ENCODE measurements at places on chromosomes 7 and 10.

DNA sequence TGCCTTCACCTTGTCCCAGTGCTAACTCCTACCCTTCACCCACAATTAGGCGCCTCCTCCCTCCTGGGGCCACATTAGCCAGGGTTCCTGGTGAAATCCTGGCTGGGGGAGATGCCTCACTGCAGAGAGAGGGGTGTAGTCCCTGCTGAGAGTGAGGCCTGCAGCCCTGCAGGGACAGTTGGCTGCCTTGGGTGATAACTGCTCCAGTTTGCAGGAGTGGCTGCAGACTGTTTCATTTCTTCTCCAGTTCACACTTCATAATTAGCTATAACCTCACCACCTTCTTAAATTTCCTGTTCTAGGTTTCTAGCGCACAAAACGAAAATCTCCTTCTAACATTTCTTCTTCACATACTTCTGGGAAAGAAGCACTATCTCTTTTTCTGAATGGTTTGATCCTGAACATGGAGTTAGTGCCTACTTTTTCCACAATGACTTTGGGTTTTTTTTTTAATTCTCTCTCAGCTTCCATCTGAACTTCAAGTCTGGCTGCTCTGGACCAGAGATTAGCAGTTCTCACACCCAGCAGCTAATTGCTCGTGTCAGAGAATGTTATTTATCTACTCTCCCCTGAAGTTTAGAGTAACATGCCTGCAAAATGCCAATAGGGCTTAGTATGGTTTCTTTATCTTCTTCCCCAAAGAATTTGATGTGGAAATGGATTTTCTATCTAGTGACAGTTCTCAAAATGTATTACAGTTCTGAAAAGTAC, 15.5 kb upstream of the JAZF1 start:
- no peak for DNase-seq

- no peak for DNase-seq
Measured at GRCh38 chr7:20164425-20165145, 52.6 kb downstream of the MACC1 start.

- DNase-seq: no peak
Measured at GRCh38 chr7:3089493-3089892, 45.8 kb upstream of the CARD11 start.

- DNase-seq: no peak
Measured at GRCh38 chr10:123555616-123556015, 110.5 kb upstream of the GPR26 start.

DNA sequence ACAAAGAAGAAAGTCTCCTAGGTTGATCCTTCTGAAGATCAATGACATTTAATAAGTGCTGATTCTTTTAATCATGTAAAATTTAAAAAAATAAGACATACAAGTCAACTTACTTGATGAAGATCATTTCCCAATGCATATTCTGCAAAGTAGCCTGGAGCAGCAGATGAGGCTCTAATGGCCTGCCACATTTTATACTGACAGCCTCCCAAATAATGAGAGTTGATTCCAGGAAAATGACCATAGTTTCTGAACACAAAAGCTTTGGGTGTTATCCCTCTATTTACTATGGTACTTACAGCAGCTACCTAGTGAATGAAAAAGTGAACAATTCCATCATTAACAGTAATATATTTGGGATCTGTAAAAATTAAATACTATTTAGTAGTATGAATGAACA, 31.4 kb upstream of the NRCAM start:
- no peak for DNase-seq

Data from cardiac septum (tissue), 1 donor.